Activated naive CD8-positive, alpha-beta T cell treated with anti-CD3 and anti-CD28 coated beads, Interleukin-2, amount 50 U/mL, for 24 hours (primary cell): ENCODE measurements at places on chromosomes 12 and 14.

- H3K36me3 ChIP-seq = no peaks in the 10 kb centered on the region
- no peak overlapping the region for H3K4me3 ChIP-seq
- H3K4me1 ChIP-seq = no peaks in the 10 kb centered on the region
- H3K27me3 ChIP-seq = no peaks in the 10 kb centered on the region
- H3K27ac ChIP-seq = no peak overlapping the region
Measured at GRCh38 chr12:84497819-84498218, 414.8 kb downstream of the SLC6A15 start.

DNA sequence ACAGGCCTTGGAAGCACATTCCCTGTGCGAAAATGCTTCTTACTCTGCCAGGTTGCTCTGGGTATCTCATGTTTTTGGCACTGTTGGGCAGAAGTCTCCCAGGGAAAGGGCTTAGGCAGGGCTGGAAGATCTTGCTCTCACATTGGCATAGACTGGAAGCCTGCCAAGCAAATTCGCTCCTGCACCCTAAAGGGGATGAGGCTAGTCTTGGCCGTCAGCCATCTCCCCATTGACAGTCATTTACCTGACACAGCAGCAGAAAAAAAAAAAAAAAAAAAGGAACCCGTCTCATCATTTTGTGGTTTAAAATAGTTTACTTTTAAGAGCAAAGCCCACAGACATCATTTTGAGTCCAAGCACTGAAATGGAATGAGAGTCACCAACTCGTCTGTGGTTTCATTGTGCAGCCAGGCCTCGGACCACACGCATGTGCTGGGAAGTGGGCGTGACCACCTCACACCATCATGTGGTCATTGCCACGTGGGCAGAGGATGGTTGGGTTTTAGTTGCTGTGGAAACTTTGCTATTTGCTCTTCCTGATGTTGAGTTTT, 84.8 kb downstream of the NRXN3 start:
- peaks cover 16% of the 10 kb centered on the region for H3K4me1 ChIP-seq
- peak; percentile 36 for DNase-seq
- H3K4me3 ChIP-seq = peak overlapping the region; percentile 52
- peak overlapping the region; percentile 80 for H3K27ac ChIP-seq
- peaks cover 11% of the 10 kb centered on the region for H3K27me3 ChIP-seq
- H3K36me3 ChIP-seq = no peaks in the 10 kb centered on the region

- no peak overlapping the region for H3K4me3 ChIP-seq
- no peaks in the 10 kb centered on the region for H3K36me3 ChIP-seq
- no peak for DNase-seq
- H3K4me1 ChIP-seq = peaks cover 17% of the 10 kb centered on the region
Measured at GRCh38 chr12:19671695-19672094, 232.4 kb downstream of the AEBP2 start.

DNA sequence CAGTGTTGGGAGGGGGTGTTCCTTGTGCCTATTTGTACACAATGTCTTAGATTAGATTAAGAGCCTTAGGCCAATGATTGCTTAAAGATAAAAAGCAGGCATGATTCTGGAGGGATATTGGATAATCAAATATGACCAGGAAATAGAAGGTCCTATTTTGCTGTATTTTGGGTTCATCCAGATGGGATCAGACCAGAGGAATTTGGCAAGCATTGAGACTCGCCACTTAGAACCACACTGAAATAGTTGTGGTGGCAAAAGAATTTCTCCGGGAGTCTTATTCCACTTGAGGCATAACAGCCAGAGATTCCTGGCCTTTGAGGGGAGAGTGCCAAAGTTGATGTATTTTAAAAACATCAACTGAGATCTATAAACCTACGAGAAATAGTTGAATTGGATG, 327.2 kb downstream of the RAD51B start:
- peaks cover 21% of the 10 kb centered on the region for H3K4me1 ChIP-seq
- H3K27me3 ChIP-seq = no peaks in the 10 kb centered on the region
- H3K36me3 ChIP-seq = peaks cover 11% of the 10 kb centered on the region
- no peak overlapping the region for H3K4me3 ChIP-seq

DNA sequence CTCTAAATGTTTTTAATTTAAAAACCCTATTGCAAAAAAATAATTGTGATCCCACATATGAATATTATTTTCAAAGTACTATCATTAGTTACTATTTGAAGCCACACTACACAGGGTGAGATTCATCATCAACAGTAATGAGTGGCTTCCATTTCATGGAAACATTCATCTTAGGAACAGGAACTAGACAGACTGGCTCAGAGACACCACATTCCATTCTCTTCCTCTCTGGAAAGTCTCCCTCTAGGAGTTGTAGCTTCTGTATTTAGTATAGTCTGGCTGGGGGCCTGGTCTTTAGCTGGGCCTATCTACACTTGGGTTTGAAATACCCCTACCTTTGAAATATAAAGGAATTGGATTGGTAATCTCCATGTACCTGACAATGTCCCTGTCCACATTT, 6.2 kb upstream of the VDR start:
- DNase-seq = no peak
- no peak overlapping the region for H3K27ac ChIP-seq
- peaks cover 32% of the 10 kb centered on the region for H3K27me3 ChIP-seq
- no peaks in the 10 kb centered on the region for H3K36me3 ChIP-seq

DNA sequence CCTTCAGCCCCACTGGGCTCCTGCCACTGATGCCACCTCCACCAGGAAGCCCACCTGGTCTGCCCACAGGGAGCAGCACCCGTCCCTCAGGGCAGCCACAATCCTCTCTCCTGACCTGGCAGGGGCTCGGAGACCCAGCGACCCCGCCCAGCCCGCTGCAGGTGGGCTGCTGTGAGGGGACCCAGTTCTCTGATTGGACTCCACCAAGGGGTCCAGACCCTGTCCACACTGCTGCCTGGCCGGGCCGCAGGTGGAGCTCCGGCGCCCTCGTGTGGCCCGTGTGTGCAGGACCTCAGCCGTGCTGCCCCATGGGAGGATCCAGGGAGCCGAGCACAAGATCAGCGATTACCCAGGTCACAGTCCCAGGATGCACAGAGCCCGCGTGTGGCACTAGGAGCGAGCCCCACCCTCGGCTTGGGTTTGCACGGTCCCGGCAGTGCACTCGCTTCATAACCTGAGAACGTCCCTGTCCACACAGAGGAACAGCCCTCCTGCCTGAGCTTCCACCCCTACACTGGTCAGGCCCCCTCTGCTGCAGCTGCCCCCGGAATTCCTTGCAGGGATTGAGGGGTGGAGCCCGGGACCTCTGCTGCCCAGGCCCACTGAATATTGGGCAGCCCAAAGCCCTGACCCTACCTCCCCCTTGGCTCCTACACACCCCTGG, 35.4 kb upstream of the TMEM179 start:
- peak; percentile 57 for DNase-seq
- no peak overlapping the region for H3K4me3 ChIP-seq
- H3K27me3 ChIP-seq = peaks cover 7% of the 10 kb centered on the region

DNA sequence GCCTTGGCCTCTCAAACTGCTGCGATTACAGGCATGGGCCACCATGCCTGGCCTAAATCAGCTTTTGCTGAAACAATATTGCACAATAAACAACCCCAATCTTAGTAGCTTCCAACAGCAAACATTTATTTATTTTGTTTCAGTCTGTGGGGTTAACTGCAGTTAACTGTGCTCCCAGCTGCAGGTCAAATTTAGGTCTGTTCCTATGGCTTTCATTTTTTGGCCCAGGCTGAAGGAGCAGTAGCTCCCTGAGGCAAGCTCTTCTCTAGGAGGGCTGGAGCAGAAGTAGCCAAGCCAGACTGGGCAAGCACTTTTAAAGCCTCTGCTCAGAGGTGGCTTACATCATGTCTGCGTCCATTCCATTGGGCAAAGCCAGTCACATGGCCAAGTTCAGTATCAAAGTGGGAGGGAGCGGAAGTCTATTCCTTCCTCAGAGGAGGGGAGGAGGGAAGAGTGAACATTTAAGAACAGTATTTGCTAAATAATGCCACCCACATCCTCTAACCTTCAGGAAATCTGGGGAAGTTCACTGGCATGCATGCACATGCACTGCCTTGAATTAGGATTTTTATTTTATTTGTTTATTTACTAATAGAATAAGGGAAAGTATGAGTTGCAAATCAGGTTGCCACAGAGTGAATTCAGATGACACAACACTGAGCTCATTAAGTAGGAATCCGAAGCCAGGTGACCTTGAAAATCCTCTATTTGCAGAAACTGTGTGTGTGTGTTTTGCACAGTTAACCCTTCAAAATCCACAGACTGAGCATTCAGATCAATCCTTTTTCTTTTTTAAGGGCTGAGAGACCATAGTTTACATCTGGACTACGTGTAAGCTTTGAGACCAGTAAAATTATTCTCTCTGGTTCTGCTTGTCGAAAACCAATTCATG, 122.0 kb upstream of the SEL1L start:
- no peaks in the 10 kb centered on the region for H3K36me3 ChIP-seq
- no peak overlapping the region for H3K27ac ChIP-seq

- peaks cover 20% of the 10 kb centered on the region for H3K4me1 ChIP-seq
- H3K27me3 ChIP-seq = no peaks in the 10 kb centered on the region
- H3K27ac ChIP-seq = no peak overlapping the region
Measured at GRCh38 chr12:9348906-9349518, 140.8 kb upstream of the PZP start.
